ENCODE measurements at places on chromosomes 2 and 18.

DNA sequence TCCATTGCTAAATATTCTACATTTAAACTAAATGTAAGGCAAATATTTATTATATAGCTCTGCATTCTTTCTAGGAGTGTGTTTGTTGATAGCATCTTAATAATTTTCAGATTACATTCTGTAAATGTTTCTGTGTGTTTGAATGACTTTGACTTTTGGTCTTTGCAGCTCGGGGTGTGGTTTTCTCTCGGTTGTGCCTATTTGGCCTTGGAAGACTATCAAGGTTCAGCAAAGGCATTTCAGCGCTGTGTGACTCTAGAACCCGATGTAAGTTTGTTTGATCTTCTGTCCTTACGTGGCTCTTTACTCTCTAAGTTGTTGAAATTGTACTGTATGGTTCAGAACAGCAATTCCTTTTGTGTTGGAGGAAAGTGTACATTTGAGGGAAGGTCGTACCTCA, 149.9 kb downstream of the TTC27 start:
- no peak for DNase-seq

DNA sequence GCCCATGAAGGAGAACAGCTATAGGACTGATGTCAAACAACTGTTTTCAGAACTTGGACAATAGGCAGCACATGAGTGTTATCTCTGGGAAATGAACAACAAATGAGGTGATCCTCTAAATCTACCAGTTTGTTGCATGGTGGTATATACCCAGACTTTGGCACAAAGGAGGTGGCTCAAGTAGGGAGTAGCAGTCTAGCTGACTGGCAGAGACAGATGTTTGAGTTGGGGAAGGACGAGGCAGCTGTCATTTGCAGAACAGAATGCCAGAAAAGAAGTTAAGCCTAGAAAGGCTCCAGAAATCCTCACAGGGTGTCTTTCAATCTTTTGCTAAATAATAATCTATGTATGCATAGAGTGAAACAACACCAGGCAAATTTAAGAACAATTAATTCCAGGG, 47.4 kb downstream of the RPE start:
- no peak for DNase-seq

- no peak for DNase-seq
These were observed 380.6 kb upstream of the TCF4 start for GRCh38 chr18:55968550-55968949.

GRCh38 chr2:105802587-105802986, 57.9 kb downstream of the NCK2 start:
- DNase-seq: no peak

DNA sequence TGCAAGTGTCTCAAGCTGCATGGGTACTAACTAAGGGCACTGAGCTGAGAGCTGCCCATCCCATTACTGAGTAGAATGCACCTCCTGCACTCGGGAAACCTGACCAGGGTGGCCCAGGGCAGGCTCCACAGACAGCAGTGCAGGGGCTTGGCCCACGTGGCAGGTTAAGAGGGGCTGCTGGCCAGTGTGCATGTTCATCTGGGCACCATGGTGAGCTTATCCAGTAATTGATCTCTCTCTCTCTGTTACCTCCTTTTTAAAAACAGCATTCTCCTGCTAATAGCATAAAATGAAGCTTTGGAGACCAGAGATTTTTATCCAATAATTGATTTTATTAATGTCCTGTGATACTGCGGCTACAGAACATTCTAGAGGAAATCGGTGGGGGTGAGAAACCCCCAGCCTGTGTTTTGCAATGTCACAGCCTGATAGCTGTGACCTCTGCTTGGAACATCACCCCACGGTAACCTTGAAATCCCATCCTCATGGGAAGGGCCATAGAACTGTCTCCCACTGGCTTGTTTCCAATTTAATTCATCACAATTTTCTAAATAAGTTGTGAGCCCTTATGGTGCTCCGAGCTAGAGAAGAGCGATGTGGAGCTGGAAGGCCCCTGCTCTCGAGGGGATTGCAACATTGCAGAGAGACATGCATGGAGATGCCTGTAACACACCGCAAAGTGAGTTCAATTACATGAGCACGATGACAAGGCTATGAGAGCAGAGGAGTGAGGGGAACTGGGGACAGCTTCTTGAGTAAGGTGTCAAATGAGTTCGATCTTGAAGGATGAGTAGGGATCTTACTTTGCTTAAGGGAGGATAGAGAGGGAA, 143.8 kb downstream of the GALNT14 start:
- DNase-seq: no peak

GRCh38 chr18:57211776-57212175, 64.9 kb downstream of the BOD1L2 start:
- DNase-seq: no peak

GRCh38 chr2:162021516-162022058, 52.4 kb downstream of the DPP4 start:
- no peak for DNase-seq

DNA sequence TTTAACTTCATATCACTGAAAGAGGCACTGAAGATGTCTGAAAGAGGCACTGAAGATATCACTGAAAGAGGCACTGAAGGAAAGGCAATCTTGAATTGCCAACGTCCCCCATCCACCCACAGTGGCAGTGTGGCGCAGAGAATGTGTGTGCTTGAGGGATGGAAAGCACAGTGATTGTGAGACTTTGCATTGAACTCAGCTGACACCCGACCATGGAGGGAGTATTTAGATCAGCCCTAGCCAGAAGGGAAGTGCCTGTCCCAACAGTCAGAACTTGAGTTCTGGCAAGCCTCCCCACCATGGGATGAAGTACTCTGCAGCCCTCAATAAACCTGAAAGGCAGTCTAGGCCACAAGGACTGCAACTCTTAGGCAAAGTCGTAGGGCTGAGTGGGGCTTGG, 33.8 kb downstream of the MAP4K3 start:
- no peak for DNase-seq

DNA sequence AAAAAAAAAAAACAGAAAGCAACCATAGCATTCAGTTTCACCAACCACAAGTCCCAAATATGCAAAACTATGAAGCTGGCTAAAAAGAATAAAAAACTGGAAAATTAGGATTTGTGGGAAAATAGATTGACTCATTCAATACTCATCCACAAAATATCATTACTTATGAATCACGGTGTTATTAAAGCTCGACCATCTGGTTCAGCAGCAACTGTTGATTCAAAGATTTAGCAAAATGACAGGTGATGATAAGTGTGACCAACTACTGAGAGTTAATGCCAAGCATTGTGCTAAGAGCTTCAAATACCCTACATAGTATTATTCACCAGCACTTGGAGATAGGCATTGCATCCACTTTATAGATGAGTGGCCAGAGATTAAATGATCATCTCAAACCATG, 26.2 kb upstream of the XDH start:
- peak; percentile 95 for DNase-seq

GRCh38 chr2:156165742-156166141, 166.8 kb downstream of the NR4A2 start:
- no peak for DNase-seq

GRCh38 chr18:57569133-57569532, 17.4 kb downstream of the FECH start:
- no peak for DNase-seq

DNA sequence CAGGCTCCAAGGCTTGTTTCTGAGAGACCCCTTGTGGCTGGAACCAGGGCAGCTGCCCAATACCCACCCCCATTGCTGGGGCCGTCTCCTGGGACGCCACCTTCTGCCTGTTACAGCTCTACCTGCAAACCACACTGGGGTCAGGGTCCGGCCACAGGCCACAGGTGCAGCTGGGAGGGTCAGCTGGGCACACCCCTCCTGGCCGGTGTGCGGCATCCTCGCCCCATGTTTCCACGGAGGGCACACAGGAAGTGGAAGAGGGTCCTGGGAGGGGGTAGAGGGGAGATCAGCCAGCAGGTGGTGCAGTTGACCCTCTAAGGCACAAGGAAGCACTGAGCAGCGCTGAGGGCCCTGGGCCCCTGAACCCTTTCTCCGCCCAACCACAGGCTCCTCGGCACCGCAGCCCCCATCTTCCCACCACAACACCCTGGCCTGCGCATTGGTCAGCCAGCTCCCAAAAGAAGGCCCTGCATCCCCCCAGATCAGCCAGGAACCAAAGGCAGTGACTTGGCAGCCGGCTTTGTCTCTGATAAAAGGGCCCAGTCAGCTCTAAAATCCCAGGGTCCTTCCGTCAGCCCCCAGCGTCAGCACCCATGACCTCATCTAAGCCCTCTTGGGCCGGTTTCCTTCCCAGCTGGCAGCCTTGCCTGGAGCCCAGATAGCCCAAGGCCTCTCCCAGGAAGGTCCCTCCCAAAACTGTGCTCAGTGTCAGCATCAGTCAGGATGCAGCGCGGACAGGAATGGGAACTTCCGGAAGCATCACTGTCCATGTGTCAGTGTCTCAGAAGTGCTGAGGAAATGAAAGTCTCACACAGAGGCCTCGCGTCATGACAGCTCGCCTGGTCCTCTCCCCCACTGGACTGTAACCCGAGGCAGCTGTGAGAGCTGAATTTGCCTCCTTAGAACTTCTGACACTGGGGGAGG, 1.7 kb downstream of the ERFE start:
- DNase-seq: no peak

DNA sequence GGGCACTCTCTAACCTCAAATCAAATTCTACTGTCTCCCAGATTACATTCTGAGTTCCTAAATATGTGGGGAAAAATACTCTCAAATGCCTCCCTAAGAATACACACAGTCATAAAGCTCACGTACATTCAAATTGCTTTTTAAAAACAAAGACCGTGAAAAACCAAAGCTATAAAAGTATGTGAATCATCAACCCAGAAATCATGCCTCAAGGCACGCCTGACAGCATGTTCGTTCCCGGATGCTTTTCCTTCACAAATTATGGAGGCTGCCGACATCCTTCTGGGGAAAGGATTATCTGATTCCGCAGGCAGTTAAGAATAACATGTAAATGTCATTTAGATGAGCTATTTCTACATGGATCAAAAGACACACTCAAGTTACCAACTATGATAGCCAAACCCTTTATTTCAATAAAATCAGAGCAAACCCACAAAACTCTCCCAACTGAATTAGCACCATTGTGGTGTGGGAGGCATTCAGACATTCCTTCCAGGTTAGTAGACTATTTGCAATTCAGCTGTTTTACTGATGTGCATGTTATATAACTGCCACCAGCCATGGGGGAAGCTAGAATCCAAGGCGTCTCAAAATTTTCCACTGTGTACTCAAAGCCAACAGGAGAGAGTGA, 398.2 kb upstream of the TRIB2 start:
- DNase-seq: no peak

DNA sequence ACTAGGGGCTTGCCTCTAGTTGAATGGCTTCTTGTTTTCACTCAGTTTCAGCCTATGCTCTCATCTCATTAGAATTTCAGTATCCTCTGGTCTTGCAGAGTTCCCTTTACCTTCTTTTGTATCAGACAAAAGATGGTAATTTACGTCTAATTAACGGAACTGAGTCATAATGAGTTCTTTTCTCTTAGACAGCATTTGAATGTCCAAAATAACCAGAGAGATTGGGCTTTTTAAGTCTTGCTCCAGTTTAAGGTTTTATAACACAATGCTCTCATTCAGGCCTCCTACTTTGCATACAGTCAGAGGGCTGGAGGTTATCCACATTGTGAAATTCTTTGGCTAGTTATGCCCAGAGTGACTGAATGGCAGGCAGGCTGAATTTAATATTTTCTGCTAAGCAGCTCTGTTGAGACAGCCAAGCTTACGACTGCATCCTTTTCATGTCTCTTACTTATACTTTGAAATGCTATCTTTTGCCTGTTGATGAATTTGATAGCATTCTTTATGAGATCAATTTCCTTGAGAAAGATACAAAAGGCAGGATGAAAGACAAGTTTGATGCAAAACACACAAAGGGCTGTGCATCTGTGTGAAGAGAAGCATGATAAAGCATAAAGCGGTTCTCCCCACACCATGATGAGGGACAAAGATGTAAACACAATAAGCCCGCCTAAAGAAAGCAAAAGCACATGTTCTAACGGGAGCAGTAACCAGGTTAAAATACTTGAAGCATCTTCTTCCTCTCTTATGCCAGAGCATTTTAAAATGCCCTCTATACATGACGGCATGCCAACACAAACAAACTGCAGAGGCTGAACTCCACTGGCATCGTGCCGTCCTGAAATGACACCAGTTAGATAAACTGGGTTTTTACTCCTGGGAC, 90.0 kb downstream of the CDH2 start:
- no peak for DNase-seq

DNA sequence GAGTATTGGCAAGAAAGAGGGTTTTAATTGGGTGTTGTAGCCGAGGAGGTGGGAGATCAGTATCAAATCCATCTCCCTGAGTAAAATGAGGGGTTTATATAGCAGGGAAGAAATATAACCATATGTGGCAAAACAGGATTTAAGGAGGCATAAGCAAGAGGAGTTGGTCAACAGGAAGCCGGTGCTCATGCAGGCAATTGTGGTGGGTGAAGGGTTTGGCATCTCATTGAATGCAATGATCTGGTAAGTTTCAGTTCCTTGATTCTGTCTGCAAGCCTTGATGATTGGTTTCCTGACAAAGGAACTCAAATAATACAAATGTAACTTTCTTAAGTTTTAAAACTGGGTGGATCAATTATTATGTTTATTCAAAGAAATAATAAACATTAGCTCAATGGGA, 564.4 kb upstream of the LINC00305 start:
- no peak for DNase-seq

DNA sequence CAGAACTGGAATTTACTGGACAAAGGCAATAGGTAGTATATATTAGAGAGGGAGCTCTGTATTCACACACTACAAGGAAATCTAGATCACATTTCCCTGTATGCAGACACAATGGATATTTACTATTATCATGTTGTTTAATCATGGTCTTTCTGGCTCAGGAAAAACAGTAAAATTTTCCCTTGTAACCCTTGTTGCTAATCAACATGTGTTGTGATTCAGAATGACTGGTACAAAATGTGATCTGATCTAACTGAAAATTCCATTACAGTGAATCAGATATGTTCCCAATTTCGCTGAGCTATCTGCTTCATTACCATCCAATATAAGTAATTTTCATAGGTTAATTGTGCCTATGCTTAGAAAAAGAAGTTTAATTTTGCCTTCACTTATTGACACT, 1109.7 kb downstream of the LRP1B start:
- peak; percentile 65 for DNase-seq

DNA sequence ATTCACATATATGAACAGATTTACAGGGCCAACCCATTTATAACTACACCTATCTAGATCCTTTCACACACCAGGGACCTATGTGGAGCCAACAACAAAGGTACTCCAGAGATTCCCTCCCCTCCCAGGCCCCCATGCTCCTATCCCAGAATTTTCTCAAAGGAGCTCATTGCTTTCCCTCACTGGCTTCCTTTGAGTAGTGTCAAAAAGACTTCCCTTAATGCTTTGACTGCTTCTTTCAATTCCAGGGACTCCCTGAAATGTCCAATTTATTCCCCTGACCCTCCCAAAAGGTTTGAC, 46.6 kb downstream of the IKZF2 start:
- DNase-seq: no peak

DNA sequence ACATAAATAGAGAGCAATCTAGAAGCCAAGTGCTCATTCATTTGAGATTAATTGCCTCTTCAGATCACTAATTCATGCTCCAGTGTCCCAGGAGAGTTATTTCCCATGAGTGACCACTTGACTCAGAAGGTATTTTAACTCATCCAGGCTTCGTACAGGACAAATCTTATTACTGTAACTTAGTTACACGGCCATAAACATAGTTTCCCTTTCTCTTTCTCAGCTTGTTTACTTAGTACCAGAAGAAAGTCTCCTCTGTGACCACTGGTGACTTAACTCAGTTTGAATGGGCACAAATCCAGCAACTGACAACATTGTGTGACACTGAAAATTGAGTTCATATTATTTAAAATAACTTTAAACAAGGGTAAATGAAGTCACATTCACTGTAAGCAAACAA, 25.3 kb downstream of the MMADHC start:
- DNase-seq: no peak
